A549 treated with GW870086 at 1 μM for 4 hours (cell line): ENCODE measurements at places on chromosomes 5 and 9. TPM values are rescaled to one million over a fixed set of nuclear protein-coding genes. Genes with fewer than 3 reads are reported as not detected.

The DEPDC1B gene
- total RNA-seq: 14.6 to 18.6 TPM (median 15.0 TPM) in 5 replicates

The BRD8 gene
- total RNA-seq: 41.9 to 53.8 TPM (median 45.5 TPM) in 5 replicates

The UBE2QL1 gene
- total RNA-seq: 0.11 to 0.23 TPM (median 0.20 TPM) in 5 replicates

The TEK gene
- total RNA-seq: 0.07 to 0.16 TPM (median 0.11 TPM) in 5 replicates

The GOLM1 gene
- total RNA-seq: 108 to 126 TPM (median 116 TPM) in 5 replicates

The MLANA gene
- total RNA-seq: not detected in 5 replicates

The DNM1 gene
- 80.7 to 101 TPM (median 88.4 TPM) in 5 replicates for total RNA-seq

The HBEGF gene
- total RNA-seq: 5.2 to 6.3 TPM (median 5.7 TPM) in 5 replicates

The LHX3 gene
- 0.07 to 0.13 TPM (median 0.08 TPM) in 4 of 5 replicates, not detected in the other for total RNA-seq

The SMC5 gene
- total RNA-seq: 9.1 to 18.3 TPM (median 16.3 TPM) in 5 replicates

The CYLC2 gene
- total RNA-seq: not detected in 5 replicates

The HSD17B3 gene
- 0.54 TPM in 1 of 5 replicates, not detected in the others for total RNA-seq

The IFNB1 gene
- not detected in 5 replicates for total RNA-seq
